ENCODE measurements at places on chromosomes 11 and 22.

- DNase-seq = no peak
These were observed 24.2 kb downstream of the OR5B17 start for GRCh38 chr11:58334708-58335107.

GRCh38 chr11:131693756-131694155 lies 323.3 kb downstream of the NTM start:
- DNase-seq = no peak

GRCh38 chr11:75938543-75938942 lies 123.5 kb downstream of the UVRAG start:
- DNase-seq = no peak

GRCh38 chr11:1740786-1741530 lies 9.4 kb downstream of the IFITM10 start:
- DNase-seq = no peak

DNA sequence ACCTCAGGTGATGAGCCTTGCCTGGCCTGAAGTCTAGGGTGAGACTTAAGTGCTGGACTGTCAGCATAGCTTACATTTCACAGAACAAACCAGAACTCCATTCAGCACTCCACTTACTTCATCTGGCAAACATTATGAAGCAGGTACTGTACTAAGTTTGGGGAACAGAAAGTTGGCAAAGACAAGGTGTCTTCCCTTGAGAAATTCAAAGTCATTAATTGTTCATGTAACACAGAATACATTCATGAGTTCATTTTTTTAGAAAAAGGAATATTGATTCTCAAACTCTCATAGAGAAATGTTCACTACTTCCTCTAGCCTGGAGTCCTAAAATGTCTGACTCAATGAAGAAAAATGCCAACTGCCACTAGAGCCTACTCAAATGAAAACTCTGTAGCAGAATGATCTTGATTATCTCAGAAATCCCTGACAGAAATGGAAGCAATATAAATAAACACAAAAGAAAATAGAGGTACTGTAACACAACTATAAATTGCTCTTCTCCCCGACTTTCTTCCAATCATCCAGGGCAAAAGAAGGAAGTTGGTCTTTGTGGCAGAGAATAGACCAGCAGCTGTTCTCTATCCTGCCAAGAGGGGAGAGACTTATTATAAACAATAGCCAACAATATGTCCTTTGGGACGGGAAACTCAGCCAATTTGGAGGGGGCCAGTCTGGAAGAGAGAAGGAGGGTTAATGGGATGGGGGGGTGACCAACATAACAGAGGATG lies 129.2 kb upstream of the MTMR2 start:
- DNase-seq = no peak

GRCh38 chr11:63939397-63939891 lies 642 bp downstream of the NAA40 start:
- no peak for DNase-seq

DNA sequence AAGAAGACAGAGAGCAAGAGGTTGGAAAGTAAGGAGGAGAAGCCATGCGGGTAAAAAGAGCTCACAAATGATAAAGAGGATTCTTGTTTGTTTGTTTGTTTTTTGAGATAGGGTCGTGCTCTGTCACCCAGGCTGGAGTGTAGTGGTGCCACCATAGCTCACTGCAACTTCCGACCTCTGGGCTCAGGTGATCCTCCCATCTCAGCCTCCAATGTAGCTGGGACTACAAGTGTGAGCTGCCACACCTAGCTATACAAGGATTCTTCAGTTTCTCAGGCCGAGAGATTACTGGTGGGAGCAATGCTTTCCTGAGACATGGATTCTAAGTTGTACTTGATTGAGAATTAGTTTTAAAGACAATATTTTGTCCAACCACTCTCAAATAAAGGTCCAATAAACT lies 55.6 kb downstream of the CLTCL1 start:
- DNase-seq = no peak

DNA sequence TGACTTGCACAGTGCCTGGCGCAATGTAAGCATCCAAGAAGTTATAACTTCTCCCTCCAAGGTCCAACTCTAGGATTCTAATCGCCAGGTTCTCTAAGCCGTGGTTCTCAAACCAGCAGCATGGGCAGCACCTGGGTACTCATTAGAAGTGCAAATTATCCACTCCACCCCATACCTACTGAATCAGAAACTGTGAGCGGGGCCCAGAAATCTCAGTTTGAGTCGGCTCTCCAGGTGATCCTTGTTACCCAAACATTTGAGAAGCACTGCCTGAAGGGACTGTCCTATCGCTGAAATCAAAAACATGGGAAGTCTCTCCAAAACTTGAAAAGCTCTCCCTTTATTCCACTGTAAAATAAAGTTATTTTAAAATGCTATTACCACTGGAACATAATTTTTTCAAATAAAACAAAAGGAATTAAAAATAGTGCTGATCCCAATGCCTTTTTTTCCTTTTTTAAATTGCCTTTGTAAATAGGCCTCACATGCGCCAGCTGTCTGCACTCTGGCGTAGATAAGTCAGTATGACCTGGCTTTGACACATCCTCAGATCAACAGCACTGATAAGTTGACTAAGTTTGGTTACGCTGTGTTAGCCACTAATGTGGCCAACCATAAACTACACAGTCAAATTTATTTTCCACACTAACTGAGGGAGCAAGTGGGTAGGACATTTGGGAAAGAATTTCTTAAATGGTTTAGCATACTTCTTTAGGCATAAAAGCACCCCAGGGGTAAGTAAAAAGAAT lies 8.4 kb upstream of the CTR9 start:
- DNase-seq = no peak

DNA sequence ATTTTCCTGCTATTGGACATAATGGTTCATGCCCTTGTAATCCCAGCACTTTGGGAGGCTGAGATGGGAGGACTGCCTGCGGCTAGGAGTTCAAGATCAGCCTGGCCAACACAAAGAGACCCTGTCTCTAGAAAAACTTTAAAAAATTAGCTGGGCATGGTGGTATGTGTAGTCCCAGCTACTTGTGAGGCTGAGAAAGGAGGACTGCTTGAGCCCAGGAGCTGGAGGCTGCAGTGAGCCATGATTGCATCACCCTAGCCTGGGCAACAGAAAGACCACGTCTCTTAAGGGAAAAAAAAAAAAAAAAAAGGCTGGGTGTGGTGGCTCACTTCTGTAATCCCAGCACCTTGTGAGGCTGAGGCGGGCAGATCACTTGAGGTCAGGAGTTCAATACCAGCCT lies 94.0 kb downstream of the APOL5 start:
- no peak for DNase-seq

DNA sequence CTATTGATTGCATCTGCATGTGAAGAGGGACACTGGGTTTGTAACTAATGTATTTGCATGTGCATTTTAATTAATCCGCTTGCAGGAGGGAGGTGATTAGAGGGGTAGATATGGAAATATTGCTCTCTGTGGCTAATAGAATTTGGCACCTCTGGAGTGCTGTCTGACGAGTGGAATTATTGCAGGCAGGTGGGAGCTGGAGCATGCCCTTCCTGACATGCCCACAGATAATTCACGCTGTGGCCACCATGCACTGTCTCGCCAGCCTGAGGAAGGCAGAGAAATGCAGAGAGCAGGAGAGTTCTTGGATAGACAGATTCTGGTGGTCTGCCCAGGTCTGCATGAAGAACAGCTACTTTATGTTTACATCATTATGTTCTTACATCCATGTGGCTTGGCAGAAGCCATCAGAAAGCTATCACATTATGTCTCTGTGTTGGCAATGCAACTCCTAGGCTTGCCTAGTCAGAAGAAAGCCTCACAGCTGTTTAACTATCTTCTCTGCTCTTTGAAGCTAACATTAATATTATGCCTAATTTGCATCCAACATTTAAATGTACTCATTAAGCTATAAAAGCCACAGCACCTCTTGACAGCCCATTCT lies 89.4 kb upstream of the DRD2 start:
- DNase-seq = no peak

GRCh38 chr11:81574301-81574700 lies 1159.4 kb downstream of the FAM181B start:
- DNase-seq = no peak

- no peak for DNase-seq
These were observed 14.0 kb downstream of the SAMM50 start for GRCh38 chr22:43969021-43969878.

DNA sequence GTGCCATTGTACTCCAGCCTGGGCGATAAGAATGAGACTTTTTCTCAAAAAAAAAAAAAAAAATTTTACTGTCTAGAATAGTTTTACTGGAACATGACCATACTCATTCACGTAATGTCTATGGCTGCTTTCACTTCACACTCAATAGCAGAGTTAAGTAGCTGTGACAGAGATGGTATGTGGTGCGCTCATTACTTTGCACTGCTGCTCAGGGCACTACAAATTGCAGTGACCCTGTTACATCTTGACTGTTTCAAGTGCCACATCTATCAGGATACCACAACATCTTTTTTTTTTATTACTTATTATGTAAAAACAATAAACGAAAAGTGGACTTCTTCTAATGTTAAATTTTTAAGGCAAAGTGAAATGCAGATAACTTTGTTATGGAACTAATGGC lies 110.3 kb downstream of the ARHGAP20 start:
- no peak for DNase-seq

GRCh38 chr22:20220629-20221026 lies 47.5 kb downstream of the RTN4R start:
- DNase-seq = no peak

DNA sequence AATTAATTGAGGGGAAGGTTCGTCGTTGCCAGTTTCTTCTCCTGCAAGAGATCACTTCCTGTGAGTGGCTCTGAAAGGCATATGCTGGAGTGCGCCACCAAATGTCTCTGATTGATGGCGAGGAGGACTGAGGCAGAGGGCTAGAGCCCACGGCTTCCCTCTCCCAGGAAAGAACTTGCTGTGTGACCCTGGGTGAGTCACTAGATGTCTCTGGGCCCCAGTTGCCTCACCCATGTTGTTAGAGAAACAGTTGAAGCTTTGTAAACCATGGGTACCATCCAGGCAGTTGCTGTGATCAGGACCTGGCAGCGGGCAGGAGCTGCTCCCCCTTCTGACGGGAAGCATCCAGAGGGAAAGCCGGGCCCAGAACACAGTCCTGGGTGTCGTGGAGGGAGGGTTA lies 3.2 kb downstream of the ABCG4 start:
- no peak for DNase-seq

- DNase-seq = no peak
These were observed 38.6 kb downstream of the GGTLC2 start for GRCh38 chr22:22682807-22683667.

GRCh38 chr11:35771722-35772121 lies 109.1 kb downstream of the TRIM44 start:
- DNase-seq = no peak

- DNase-seq = no peak
These were observed 72.1 kb downstream of the PTPRJ start for GRCh38 chr11:48052183-48053044.

DNA sequence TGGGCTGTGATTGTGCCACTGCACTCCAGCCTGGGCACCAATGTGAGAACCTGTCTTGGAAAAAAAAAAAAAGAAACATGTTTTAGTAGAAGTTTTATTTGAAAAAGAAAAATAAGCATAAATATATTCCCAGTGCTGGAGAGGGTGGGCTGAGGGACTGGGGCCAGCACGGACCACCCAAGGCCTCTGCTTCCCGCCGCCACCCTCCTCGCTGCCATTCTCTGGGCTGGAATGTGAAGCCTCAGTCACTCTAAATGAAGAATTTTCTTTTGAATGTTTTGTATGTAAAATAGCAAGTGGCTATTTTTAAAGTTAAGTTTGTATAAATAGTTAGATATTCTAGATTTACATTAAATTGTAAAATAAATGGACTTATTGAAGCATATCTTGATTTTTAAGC lies 5.1 kb upstream of the TRMU start:
- DNase-seq = no peak

DNA sequence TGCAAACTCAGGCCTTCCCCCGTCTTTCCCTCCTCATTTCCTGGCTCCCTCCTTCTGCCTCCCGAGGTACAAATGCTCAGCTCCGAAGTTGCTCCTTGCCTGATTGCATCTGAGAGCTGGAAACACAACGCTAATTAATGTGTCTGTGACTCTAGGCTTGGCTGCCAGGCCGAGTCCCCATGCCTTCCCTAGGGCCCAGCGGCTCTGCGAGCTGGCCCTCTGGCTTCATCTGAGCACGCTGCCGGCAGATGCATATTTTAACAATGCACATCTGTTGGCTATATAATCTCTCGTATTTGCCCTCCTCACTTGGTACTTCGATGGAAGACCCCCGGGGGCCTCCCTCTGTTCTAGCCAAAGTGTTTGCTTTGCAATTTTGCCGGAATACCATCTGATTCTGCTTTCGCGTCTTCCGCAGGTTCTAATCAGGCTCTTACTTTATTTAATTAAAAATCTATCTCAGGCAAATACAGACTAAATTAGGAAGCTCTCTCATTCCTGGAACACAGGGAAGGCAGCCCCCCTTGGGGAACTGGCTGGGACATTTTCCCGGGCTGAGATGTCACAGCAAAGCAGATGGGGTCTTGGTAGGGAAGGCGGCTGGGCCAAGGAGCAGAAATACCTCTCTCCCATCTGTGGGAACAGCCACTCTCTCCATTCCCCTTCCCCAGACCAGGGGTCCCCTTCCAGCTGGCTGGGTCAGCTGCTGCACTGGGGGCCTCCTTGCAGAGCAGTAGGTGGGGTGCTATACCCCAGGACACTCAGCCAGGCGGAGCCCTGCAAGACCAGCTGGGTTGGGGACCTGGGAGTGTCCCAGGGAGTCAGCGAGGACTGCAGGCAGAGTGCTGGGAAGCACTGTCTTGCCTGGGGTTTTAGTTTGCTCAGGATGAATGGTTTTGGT lies 162.8 kb downstream of the ST3GAL4 start:
- DNase-seq = no peak

DNA sequence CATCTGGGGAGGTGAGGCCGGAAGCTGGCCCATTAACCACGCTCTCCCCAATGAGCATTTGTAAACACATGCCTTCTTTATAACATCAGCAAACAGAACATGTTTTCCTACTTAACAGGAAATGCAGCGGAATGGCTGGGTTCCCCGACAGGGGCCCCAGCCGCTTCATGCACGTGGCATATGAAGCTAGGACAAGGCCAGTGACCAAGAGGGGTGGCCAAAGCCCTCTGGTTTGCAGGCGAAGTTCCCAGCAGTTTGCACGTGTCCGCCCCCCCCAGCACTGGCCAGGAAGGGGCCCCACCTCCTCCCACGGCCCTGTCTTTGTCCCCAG lies 38.7 kb upstream of the LINC01488 start:
- no peak for DNase-seq

GRCh38 chr11:12318791-12319438 lies 58.5 kb upstream of the PARVA start:
- no peak for DNase-seq

All from activated T-helper 1 cell treated with anti-CD3 and anti-CD28 coated beads, Interleukin-2, amount 50 U/mL, for 16 hours (primary cell).